ENCODE measurements at places on chromosomes 7 and 10. TPM values are rescaled to one million over a fixed set of nuclear protein-coding genes. Genes with fewer than 3 reads are reported as not detected.
A peak's percentile ranks its signal among the peaks of the same experiment; 100 is the strongest.

GRCh38 chr10:87691506-87692070 lies 31.9 kb downstream of the PAPSS2 start:
- no peak for DNase-seq

DNA sequence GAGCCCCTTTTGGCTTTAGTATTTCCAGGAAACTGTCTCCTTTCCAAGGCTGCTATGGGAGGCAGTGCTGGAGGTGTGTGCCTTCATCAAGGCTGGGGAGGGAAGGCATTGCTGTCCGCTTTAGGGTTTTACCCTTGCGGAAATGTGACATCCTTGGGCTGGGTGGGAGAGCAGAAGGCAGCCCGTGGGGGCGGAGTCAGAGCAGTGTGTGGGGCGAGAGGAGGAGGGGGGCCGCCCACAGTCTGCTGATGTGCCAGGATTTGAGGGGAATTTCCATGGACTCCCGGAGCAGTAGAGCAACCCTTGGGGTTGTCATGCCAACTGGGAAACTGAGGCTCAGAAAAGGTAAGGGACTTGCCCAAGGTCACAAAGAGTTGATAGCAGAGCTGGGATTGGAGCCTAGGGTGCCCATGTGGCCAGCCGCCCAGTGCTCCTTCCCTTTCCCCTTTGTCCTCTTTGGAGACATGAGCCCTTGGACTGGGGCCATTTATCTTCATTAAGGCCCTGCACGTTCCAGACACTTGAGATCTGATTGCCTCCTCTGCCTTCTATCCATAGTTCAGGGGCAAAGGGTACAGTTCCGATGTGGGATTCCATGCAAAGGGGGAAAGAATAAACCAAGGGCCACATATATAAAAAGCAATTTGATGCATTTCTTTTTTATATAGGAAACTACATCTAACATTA lies 22.2 kb downstream of the TSPAN15 start:
- no peak for DNase-seq

DNA sequence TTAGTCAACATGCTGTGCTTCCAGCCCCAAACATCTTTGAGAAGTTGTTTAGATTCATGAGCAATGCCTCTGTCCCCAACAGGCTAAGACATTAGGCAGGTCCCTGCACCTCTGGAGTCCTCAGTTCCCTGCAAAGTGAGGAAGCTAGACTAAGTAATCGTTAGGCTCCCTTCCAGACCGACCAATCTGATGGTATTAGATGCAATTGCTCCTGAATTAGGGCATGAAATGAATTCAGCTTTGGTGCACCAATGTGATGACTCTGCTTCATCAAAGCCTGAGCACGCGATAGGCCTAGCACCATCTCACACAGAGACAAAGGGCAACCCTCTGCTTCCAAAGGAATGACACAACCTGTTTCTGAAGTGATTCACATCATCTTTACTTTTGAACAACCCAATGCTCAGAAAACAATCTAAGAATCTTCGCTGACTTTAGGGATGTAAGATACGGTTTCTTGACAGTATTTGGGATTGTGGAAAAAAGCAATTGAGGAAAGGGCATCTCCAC lies 723 bp upstream of the TES start:
- DNase-seq = no peak

GRCh38 chr7:12685550-12685949 lies 1.9 kb upstream of the ARL4A start:
- peak; percentile 53 for DNase-seq

DNA sequence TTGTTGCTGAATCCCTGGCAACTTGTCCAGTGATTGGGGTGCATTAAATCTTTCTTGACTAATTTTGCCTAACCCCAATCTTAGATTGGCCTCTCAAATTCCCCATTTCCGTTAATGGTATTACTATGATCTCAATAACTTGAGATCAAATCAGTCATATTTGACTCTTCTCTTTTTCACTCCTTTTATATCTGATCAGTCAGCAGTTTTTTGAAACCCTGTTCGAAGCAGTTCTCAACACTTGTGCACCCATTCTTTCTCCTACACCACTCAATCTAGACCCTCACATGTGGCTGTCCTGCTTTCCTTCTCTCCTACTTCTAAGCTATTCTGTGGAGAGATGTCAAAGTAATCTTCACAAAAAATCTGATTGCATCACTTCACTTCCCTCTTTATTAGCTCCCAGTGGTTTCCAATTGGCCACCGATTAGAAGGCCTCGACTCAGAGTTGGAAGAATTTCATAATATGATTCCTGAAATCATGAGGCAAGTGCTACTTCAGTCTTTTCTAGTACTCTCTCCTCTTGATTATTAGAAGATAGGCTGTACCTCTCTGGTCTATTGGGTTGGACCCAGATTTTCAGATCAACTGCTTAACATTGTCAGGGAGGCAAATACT lies 128.9 kb downstream of the ZNF365 start:
- DNase-seq = peak; percentile 4

DNA sequence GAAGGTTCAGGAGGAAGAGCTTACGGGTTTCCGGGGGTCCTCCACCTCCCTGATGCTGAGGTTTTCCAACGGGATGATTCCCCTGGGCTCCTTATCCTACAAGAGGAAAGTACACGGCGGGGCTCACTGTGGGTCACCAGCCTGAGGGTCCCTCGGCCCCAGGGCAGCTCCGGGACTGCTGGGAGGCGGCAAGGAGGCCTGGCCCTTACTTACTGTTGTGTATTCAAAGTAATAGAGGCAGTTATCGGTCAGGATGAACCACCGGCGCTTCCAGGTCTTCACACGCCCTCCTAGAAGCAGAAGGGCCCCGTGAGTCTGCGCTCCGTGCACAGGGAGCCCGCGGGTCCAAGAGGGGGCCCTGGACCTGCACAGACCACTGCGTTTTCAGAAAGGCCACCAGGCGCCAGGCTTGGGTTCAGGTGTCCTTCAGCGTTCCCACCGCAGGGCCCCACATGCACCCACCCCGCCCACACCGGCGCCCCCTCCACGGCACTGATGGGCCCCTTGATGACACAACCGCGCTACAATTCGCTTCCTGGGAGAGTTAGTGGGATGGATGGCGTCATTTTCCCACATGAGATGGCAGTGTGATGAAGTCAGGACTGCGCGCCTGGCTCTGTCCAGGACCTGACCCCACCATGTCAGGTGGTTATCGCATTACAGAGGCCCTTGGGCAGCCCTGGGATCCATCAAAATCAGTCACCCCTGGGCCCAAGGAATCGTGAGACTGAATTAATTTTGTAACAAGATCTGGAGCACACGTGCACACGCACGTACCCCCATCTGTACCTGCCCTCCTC lies 106.7 kb downstream of the CYTH3 start:
- DNase-seq = no peak

DNA sequence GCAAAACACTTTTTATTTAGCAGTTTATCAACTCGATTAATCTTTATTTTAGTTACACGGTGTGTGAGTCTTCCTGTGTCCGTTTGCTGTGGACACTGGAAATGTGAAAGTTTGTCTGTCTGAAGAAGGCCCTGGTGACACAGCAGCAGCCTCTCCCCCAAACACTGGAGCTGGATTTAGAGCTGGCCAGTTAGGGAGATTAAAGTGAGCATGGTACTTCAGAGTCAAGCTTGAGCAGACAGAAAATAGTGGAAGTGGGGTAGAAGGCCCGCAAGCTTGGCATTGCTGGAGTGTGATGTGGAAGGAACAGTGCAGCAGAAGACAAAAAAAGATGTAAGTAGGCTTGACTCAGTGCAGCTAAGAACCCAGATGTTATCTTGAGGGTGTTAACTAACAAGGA lies 85.9 kb downstream of the POM121L12 start:
- peak; percentile 7 for DNase-seq

GRCh38 chr10:26385443-26385842 lies 52.7 kb upstream of the APBB1IP start:
- DNase-seq = no peak

GRCh38 chr7:102050864-102051460 lies 233.5 kb downstream of the CUX1 start:
- DNase-seq = no peak

GRCh38 chr7:33185786-33186185 lies 56.4 kb downstream of the BBS9 start:
- peak; percentile 49 for DNase-seq

DNA sequence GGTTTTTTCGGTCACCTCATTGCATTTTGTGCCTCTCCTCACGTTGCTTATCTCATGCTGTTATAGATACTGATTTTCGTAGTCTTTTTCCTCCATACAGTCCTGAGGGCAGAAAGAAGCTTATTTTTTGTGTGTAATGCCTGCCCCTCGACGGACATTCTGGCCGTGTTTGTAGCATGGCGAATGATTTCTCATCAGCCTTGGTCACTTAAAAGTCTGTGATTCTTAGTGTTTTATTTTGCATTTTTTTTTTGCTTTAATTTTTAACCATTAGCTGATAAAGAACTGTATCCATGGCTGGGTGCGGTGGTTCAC lies 469 bp upstream of the NOC3L start:
- DNase-seq = no peak

Gene OR6B1
- not detected for total RNA-seq

Gene BHLHA15
- 0.33 TPM for total RNA-seq

Gene UPK3B
- under 0.01 TPM for total RNA-seq

Gene CALN1
- not detected for total RNA-seq

Gene PCDH15
- under 0.01 TPM for total RNA-seq

Gene CABCOCO1
- total RNA-seq = 0.26 TPM

Gene RPEL1
- total RNA-seq = 0.17 TPM

Gene DENND10
- 79.1 TPM for total RNA-seq

Gene SYCE1
- total RNA-seq = 0.17 TPM

Gene FAM237B
- total RNA-seq = not detected

Gene TRIM50
- not detected for total RNA-seq
